ENCODE measurements at places on chromosomes 7 and 10.

GRCh38 chr7:41164440-41164839, 538.5 kb downstream of the INHBA start:
- no peak for DNase-seq

DNA sequence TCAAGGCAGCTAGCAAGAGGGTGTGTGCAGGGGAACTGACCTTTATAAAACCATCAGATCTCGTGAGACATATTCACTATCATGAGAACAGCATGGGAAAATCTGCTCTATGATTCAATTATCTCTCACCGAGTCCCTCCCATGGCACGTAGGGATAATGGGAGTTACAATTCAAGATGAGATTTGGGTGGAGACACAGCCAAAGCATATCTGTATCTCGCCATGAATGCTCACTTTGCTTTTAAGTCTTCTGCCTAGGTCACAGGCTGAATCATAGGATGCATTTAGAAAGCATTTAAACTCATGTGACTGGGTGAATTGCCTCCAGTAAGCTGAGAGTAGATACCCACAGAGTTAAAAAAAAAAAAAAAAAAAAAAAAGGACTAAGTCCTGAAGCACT, 220.0 kb downstream of the AGMO start:
- no peak for DNase-seq

DNA sequence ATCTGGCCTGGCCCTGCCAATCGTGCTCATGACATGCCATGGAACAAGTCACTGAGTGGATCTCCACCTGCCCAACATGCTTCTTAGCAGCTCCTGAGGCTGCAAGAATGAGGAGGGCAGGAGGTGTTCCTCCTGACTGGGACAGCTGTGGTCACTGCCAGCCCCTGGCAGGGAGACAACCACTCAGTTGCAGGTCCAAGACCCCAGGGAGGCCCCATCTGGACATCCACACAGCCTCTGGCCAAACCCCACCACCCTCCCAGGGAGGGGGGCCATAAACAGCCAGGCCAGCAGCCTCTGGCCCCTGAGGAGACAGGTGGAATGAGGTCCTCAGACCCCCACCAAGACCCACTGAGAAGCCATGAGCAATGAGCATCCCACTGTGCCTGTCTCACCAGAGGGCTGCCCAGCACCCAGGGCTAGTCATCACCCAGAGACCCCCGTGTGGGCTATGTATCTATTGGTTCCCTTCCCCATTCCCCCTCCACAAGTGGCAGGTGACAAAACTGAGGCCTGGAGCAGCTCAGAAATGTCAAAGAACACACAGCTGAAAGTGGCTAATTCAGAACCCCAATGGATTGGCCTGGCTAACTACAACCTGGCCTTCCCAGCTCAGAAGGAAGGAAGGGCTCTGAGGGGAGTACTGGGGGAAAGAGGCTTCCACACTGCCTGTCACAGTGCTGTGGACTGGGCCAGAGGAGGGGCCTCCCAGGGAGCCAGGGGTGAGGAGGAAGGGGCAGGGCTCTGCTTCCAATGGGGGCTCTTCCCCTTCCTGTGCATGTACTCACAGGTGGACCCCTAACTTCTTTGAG, 3.0 kb downstream of the GPRIN2 start:
- no peak for DNase-seq

GRCh38 chr10:44311563-44312051, 73.3 kb downstream of the CXCL12 start:
- DNase-seq: no peak

DNA sequence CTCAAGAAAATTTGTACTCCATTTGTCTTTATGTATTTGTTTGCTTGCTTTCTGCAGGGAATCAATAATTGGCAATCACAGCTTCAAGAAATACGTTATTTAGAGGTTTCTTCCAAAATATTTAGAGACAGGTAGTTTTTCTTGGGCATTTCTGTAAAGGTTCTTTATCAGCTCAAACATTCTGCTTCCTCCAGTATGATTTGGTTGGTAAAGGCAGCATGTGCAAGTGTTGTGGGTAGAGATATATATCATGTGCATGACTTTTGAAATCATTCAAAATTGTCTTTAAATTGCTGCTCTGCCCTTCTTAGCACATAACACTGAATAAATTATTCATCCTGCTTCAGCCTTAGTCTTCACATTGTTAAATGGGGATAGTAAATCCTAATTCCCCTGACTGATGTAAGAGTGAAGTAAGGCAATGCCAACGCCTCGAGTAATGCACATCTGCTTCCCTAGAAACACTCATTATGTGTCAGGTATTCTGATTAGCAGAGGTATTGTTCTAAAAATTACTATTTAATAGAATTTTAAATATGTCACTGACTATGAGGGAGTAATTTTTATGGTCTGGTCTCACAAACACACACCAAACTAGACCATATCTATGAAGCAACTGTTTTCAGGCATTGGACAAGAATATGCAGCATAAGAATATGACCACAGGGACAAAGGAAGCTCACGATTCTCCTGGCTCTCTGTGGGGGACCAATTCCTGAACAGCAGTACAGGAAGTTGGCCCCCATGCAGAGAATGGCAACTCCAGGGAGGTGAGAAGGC, 77.3 kb upstream of the AKR1E2 start:
- DNase-seq: no peak

DNA sequence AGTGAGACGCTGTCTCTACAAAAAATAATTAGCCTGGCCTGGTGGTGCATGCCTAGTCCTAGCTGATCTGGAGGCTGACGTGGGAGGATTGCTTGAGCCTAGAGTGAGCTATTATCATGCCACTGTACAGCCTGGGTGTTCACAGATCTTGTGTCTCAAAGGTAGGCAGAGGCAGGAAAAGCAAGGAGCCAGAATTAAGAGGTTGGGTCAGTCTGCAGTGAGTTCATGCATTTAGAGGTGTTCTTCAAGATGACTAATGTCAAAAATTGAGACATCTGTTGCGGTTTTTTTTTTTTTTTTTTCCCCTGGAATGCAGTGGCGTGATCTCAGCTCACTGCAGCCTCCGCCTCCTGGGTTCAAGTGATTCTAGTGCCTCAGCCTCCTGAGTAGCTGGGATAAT, 5.4 kb downstream of the PPIA start:
- no peak for DNase-seq

DNA sequence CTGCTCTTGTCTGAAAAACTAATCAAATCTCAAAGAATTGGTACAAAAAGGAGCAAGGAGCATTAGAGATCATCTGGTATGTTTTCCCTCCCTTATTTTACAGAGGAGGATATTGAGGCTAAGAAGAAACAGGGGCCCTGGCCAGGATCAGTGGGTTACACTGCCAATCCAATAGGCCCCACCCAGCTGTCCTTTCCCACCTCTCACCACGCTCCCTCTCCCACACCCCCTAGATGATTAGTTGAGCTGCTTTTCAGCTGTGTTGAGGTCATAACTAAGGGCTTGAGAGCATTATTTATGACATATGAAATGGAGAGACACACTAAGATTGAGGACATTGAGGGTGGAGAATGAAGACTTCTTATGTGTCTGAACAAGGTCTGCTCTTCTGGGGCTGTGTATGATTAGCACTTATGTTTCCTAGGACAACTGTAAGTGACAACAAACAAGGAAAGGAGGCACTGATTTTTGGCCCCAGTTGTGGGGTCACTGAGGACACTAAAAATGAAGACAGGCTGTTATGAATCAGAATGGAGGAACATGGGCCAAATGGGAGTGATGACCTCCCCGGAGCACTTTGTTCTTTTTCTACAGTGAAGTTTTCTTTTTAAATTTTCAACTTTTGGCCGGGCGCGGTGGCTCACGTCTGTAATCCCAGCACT, 26.5 kb downstream of the VWA2 start:
- DNase-seq: no peak

GRCh38 chr10:92691591-92692079, 1.9 kb downstream of the HHEX start:
- DNase-seq: peak; percentile 79

DNA sequence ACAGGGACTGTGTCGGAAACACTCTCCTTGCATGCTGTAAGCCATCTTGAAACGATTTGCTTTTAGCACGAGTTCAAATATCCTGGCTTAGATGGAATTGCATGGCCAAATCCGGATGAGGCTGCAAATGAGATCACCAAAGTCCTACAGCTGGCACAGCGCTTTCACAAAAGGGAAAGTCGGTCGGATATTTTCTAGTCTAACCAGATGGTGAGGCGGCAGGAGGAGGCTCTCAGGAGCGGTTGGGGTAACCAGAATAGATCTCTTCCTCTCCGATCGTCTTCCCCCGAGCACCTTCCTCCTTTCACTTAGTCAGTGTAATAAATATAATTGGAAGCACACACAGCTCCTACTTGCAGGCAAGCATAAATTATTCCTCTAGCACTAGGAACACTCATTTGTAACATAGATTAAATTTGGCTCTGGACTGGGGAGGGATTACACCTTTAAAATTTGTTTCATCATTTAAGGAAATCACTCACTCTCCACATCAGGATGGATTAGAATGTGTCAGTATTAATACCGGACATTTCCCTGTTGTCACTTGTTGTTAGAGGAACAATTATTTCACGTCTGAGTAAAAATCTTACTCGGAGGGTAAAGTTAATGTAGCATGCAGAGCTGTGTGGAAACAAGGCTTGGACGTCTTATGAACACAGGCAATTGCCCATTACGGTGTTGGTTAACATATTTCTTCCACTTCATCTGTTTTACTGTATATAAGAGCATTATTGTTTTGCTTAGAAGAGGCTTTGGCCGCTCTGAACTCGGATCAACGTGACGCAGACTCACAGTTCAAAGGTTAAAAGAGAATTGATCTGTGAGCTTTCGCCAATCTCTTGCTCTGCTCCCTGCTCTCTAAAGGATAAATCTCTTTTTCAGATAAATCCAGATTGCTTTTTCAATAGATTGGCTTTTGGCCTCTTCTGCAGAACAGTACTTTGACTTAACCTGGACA, 857.9 kb downstream of the TYW1 start:
- DNase-seq: no peak

GRCh38 chr10:91050371-91051034, 129.6 kb upstream of the ANKRD1 start:
- no peak for DNase-seq

DNA sequence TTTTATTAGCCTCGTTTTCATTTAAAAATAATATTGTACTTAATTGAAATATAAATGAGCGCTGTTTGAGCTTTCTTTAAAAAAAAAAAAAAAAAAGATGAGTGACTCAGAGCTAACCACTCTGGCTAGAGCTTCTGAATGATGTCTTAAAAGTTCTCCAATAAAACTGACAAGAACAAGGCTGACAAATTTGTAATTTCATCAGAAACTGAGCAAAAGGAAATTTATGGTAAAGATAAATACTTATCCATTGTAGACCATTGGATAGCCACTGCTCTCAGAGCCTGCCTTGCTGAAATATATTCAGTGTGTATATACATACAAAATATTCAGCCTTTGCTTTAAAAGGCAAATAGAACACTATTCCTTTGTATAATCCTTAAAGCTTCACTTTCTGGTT, 91.2 kb upstream of the OIT3 start:
- DNase-seq: no peak

Data from KG1 (cell line).